Upper lobe of right lung (tissue), 1 donor: ENCODE measurements at places on chromosomes 11 and 22. TPM values are rescaled to one million over a fixed set of nuclear protein-coding genes. Genes with fewer than 3 reads are reported as not detected.

DNA sequence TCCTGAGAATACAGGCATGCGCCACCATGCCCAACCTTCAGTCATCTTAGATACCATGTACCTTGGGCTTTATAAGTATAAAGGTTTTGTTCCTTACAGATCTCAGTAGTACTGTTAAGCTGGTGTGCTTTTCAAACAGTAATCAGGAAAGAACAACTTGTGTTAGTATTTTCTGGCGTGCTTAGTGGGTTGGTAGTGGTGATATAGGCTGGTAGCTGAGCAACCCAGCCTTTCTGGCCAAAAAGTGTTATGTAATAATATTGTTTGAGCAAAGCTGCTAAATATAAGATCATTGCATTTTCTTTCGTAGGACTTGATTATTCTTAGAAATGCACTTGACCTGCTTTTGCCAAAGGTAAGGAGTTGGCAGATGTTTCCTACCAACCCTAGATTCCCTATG lies 6.5 kb downstream of the ADSL start:
- DNase-seq: no peak
- H3K27ac ChIP-seq: no peak overlapping the region

- no peak for DNase-seq
- H3K4me1 ChIP-seq: no peaks in the 10 kb centered on the region
- H3K4me3 ChIP-seq: no peak overlapping the region
- H3K36me3 ChIP-seq: no peaks in the 10 kb centered on the region
These were observed 36.1 kb downstream of the MMP20 start for GRCh38 chr11:102589047-102589459.

DNA sequence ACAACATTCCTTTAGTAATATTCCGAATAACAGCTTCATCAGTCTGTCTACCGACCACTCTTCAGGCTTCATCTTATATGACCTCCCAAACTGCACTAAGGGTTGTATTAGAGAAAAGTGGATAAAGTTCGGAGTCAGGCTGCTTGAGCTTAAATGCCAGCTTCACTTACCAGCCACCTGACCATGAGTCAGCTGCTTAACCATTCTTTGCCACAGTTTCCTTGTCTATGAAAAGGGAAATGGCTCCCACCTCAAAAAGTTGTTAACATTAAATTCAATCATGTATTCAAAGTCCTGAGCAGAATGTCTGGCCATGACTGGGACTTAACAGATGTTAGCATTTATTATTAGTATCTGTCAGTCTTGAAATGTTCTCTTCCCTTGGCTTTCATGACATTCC lies 20.9 kb downstream of the LIMK2 start:
- peaks cover 5% of the 10 kb centered on the region for H3K36me3 ChIP-seq
- H3K4me3 ChIP-seq: no peak overlapping the region
- no peaks in the 10 kb centered on the region for H3K27me3 ChIP-seq
- H3K27ac ChIP-seq: peak overlapping the region; percentile 74
- no peak for DNase-seq

DNA sequence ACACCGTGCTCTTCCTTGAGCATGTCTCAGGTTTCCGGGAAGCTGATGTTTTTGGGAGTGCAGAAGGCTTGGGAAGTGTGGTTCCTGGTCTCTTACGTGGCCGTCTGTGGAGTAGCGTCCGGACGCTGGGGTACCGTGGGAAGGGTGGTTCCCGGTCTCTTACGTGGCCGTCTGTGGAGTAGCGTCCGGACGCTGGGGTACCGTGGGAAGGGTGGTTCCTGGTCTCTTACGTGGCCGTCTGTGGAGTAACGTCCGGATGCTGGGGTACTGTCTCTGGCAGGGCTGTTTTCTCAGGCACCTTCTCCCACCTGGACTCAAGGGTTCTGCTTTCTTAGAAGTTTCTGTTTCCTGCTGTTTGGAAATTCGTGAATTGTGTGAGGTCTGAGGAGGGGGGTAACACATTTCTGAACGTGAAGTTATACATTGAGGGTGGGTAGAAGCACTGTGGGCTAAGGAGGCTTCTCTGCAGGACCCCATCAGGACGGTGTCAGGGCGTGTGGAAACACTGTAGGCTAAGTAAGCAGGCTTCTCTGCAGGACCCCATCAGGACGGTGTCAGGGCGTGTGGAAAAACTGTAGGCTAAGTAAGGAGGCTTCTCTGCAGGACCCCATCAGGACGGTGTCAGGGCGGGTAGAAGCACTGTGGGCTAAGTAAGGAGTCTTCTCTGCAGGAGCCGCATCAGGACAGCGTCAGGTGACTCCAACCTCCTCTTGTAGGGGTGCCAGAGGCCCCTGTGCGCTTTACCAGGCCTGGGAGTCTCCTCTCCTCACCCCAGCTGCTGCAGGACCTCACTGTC lies 5.3 kb upstream of the IFITM3 start:
- peak; percentile 60 for DNase-seq
- peaks cover 43% of the 10 kb centered on the region for H3K4me1 ChIP-seq
- H3K27me3 ChIP-seq: no peaks in the 10 kb centered on the region
- no peaks in the 10 kb centered on the region for H3K36me3 ChIP-seq

DNA sequence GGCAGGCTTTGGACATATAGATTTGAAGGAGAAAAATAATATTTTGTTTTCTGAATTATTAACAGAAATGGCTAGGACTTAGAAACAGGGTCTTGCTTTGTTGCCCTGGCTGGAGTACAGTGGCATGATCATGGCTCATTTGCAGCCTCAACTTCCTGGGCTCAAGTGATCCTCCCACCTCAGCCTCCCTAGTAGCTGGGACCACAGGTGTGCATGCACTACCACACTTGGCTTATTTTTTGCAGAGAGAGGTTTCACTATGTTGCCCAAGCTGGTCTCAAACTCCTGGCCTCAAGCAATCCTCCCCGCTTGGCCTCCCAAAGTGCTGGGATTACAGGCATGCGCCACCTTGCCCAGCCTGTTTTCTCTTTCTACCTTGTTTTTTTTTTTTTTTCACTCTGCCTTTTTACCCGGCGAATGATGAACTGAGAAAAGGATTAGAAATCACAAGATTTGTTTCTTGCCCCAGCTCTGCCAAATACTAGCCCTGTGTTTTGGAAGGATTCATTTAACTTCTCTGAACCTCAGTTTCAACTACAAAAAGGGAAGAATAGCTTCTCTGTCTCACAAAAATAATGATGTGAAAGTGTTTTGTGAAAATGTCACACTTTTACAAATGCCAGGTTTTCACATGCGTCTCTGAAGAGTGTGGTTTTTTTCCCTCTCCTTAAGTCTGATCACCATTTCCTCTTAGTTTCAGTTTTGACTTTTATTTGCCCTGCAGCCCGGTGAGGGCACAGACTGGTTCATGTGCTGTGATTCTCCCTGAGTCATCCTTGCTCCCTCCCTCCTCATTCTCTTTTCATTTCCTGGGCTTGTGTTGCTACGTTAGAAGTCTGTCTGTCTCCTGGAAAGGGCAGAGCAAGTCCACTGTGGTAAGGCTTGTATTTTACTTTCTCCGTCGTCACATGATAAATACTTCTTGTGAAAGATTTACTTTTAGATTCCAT lies 67.7 kb downstream of the BCL2L13 start:
- peak overlapping the region; percentile 39 for H3K4me3 ChIP-seq
- peaks cover 16% of the 10 kb centered on the region for H3K4me1 ChIP-seq
- peaks cover 21% of the 10 kb centered on the region for H3K36me3 ChIP-seq
- peak overlapping the region; percentile 75 for H3K27ac ChIP-seq

- H3K27ac ChIP-seq: peak overlapping the region; percentile 94
- no peaks in the 10 kb centered on the region for H3K27me3 ChIP-seq
- peaks cover 25% of the 10 kb centered on the region for H3K4me1 ChIP-seq
- H3K36me3 ChIP-seq: no peaks in the 10 kb centered on the region
- no peak for DNase-seq
These were observed 1.9 kb upstream of the BCL9L start for GRCh38 chr11:118927554-118928100.

DNA sequence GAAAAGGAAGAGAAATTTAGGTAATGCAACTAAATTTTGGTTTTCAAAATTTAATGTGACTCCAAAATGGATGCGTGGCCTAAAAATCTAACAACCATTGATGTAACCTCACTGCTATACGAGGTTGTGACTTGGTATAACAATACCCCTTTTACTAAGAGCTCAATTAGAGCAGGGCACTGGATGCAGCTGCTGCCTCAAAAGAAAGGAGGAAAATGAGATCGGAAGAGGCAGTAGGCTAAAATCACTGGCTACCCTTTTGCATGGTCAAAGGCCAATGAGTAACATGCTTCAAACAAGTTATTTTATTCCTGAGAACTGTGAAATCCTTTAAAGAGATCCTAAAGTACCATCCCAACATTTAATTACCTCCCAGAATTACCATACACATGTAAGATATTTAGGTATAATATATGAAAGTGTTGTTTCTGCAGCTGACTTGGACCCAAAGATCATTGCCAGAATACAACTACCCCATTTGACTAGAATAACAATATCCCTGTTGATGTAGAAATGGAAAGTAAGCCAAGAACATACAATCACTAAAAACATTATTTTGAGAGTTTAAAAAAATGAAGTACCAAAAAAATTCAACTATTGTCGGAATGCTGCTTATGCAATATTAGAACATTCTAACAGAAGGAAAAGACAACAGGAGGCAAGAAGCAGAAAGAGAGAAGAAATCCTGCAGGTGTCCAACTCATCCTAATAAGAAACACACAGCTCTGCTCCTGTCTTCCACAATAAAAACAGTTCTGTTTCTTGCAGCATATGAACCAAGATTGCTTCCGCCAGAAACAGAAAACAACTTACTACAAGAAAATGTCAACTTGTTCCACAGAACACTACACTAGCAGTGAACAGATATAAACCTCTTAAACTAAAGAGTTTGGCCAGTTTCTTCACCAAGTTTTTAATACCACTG lies 15.0 kb downstream of the SIK3 start:
- DNase-seq: no peak
- no peaks in the 10 kb centered on the region for H3K27me3 ChIP-seq
- H3K36me3 ChIP-seq: no peaks in the 10 kb centered on the region
- no peak overlapping the region for H3K4me3 ChIP-seq

CD3D gene
- 8.5 TPM for total RNA-seq

ANKK1 gene
- total RNA-seq: not detected

PHETA2 gene
- total RNA-seq: 15.4 TPM

MUC2 gene
- not detected for total RNA-seq
